ENCODE measurements at places on chromosomes 4 and X. TPM values are rescaled to one million over a fixed set of nuclear protein-coding genes. Genes with fewer than 3 reads are reported as not detected.
A peak's percentile ranks its signal among the peaks of the same experiment; 100 is the strongest.

- H3K27me3 ChIP-seq: no peaks in the 10 kb centered on the region
- DNase-seq: no peak
- no peaks in the 10 kb centered on the region for H3K4me1 ChIP-seq
- no peak overlapping the region for H3K27ac ChIP-seq
- no peak overlapping the region for H3K4me3 ChIP-seq
- H3K36me3 ChIP-seq: no peaks in the 10 kb centered on the region
Measured at GRCh38 chr4:76447393-76447851, 12.4 kb downstream of the SHROOM3 start.

The ALB gene
- 0.66 TPM for total RNA-seq

GRCh38 chr4:11743976-11744375 lies 315.3 kb upstream of the HS3ST1 start:
- DNase-seq: no peak
- H3K36me3 ChIP-seq: no peaks in the 10 kb centered on the region
- H3K27me3 ChIP-seq: no peaks in the 10 kb centered on the region
- H3K27ac ChIP-seq: no peak overlapping the region

- H3K4me1 ChIP-seq: no peaks in the 10 kb centered on the region
- no peaks in the 10 kb centered on the region for H3K36me3 ChIP-seq
- H3K27me3 ChIP-seq: no peaks in the 10 kb centered on the region
- no peak overlapping the region for H3K27ac ChIP-seq
- DNase-seq: no peak
- H3K4me3 ChIP-seq: no peak overlapping the region
Measured at GRCh38 chr4:113077575-113077974, 28.1 kb downstream of the ANK2 start.

- H3K4me1 ChIP-seq: peaks cover 14% of the 10 kb centered on the region
- no peak overlapping the region for H3K4me3 ChIP-seq
- no peak for DNase-seq
- no peaks in the 10 kb centered on the region for H3K36me3 ChIP-seq
- no peaks in the 10 kb centered on the region for H3K27me3 ChIP-seq
- H3K27ac ChIP-seq: peak overlapping the region; percentile 62
Measured at GRCh38 chr4:37666625-37667071, 19.5 kb downstream of the RELL1 start.

The MAOB gene
- 43.7 TPM for total RNA-seq

DNA sequence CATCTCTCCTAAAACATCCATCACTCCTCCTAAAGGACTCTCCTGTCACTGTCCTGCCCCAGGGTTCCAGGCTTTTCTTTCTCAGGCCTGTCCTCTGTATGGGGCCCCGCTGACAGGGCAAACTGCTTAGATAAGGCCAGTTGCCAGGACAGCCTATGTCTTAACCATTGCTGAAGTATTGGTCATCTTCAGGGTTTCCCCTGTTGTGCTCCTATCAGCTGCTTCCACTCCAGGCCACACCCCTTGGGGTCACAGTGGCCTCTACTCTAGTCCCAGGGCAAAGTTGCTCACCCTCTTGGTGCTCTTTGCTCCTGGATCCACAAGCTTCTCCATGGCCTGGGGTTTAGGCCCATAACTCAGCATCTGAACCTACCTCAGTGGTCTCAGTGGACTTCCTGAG lies 138.0 kb upstream of the PJA1 start:
- no peak for DNase-seq
- no peak overlapping the region for H3K4me3 ChIP-seq
- H3K36me3 ChIP-seq: no peaks in the 10 kb centered on the region
- no peak overlapping the region for H3K27ac ChIP-seq

The ATP8A1 gene
- total RNA-seq: 12.2 TPM

DNA sequence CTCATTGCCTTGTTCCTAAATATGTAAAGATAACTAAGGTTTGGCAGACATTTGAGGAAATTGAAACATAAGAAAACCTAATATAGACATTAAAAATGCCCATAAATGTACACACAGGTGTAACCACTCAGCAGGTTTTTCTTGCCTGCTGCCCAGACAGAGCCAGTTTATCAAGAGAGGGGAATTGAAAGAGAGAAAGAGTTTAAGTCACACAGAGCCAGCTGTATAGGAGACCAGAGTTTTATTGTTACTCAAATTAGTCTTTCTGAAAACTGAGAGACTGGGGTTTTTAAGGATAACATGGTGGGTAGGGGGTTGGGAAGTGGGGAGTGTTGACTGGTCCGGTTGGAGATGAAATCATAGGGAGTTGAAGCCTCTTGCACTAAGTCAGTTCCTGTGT lies 119.0 kb downstream of the CFAP299 start:
- DNase-seq: no peak
- H3K4me1 ChIP-seq: no peaks in the 10 kb centered on the region
- no peaks in the 10 kb centered on the region for H3K27me3 ChIP-seq
- no peak overlapping the region for H3K27ac ChIP-seq
- no peak overlapping the region for H3K4me3 ChIP-seq

The RAB41 gene
- not detected for total RNA-seq

The CSAG1 gene
- not detected for total RNA-seq

The UGT2B28 gene
- total RNA-seq: 1.9 TPM

DNA sequence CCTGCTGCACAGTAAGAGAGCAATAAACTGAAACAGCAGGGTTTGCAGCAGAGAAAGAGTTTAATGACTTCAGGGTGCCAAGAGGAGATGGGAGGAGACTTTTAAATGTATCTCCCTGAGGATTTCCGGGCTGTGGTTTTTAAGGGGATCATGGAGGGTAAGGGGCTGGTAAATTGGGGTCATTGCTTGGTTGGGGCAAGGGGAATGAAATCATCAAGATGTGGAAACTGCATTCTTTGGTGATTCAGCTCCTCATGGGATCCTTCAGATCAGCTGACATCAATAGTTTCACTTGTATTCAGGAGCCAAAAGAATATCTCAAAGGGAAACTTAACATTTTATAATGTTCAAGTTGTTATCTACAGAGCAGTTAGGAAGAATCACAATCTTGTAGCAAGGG lies 174.3 kb upstream of the ANXA10 start:
- H3K4me1 ChIP-seq: no peaks in the 10 kb centered on the region
- DNase-seq: no peak
- no peak overlapping the region for H3K4me3 ChIP-seq
- no peak overlapping the region for H3K27ac ChIP-seq

DNA sequence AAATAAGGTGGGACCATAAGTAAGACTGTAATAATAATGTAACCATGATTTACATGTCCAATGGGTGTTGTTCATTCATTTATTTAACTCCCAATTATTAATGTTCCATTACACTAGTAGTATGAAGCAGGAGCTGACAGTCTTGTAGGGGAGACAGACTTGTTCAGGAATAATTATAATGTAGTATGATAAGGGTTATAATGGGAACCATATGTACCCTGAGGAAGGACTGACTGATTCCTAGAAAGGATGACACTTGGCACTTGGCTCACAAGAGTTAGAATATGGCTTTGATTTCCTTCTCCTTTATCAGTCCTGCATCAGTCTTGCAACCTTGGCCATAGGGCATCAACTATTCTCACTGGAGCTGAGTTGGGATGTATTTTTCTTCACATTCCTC lies 24.2 kb downstream of the PCDH7 start:
- no peak overlapping the region for H3K27ac ChIP-seq
- no peak for DNase-seq
- no peak overlapping the region for H3K4me3 ChIP-seq
- no peaks in the 10 kb centered on the region for H3K36me3 ChIP-seq

DNA sequence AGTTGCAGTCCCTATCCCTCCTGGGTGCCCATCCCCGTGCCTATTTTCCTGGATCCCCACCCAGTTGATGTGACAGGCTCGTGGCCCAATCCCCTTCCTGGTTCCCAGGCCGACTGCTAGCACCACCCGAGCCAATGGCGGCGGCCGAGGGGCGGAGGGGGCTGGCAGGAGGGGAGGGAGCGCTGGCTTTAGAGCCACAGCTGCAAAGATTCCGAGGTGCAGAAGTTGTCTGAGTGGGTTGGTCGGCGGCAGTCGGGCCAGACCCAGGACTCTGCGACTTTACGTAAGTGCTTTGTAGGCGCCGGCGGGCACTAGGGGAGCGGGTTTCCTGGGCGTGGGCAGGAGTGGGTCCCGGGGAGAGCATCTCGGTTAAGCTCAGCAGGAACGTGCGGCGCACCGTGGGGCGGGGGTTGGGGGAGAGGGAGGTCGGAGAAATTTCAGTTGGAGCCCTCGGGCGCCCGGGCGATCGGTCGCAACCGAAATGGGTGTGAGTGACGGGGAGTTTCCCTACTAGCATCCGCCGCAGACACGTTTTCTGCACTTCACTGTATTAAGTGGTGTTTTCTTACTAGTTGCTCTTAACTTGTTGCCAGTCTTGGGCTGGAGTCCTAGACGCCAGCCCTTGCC lies at the start of gene PLS3:
PLS3 (plus strand) TSS at position 197 of the 627 bp plus-strand sequence. CDS start 49,077 bp downstream, outside the sequence.
- H3K4me1 ChIP-seq: no peaks in the 10 kb centered on the region
- H3K27ac ChIP-seq: peak within 1 kb of the TSS; percentile 87
- peak; percentile 73 for DNase-seq
- peak within 1 kb of the TSS; percentile 56 for H3K4me3 ChIP-seq
- H3K27me3 ChIP-seq: peaks cover 73% of the 10 kb centered on the region

- no peak for DNase-seq
- no peak overlapping the region for H3K4me3 ChIP-seq
- no peaks in the 10 kb centered on the region for H3K27me3 ChIP-seq
- peak overlapping the region; percentile 48 for H3K27ac ChIP-seq
- H3K36me3 ChIP-seq: no peaks in the 10 kb centered on the region
Measured at GRCh38 chr4:139916041-139916440, 237.9 kb downstream of the MAML3 start.

GRCh38 chrX:119015407-119016237 lies 41.2 kb downstream of the LONRF3 start:
- H3K27ac ChIP-seq: peak overlapping the region; percentile 34
- H3K4me3 ChIP-seq: no peak overlapping the region
- H3K4me1 ChIP-seq: no peaks in the 10 kb centered on the region
- peaks cover 14% of the 10 kb centered on the region for H3K27me3 ChIP-seq
- DNase-seq: peak; percentile 56

DNA sequence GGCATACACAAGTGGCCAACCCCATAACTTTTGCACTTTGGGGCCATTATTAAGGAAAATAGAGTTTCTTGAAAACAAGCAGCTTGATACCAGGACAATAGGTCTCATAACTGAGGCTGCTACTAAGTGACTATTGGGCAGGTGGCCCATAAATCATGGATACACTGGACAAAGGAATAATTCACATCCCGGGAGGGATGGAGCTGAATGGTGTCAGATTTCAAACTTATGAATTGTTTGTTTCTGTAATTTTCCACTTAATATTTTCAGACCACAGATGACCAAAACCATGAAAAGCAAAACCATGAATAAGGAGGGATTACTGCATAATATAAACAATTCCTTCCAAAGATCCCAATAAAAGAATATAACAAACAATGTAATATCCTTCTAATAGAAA lies 114.4 kb downstream of the WDFY3 start:
- no peaks in the 10 kb centered on the region for H3K36me3 ChIP-seq
- H3K27ac ChIP-seq: no peak overlapping the region
- no peaks in the 10 kb centered on the region for H3K27me3 ChIP-seq
- DNase-seq: no peak

- no peaks in the 10 kb centered on the region for H3K36me3 ChIP-seq
- no peaks in the 10 kb centered on the region for H3K27me3 ChIP-seq
- no peaks in the 10 kb centered on the region for H3K4me1 ChIP-seq
- no peak for DNase-seq
- no peak overlapping the region for H3K27ac ChIP-seq
Measured at GRCh38 chrX:75067931-75068330, 88.2 kb downstream of the ABCB7 start.

- no peaks in the 10 kb centered on the region for H3K4me1 ChIP-seq
- H3K36me3 ChIP-seq: no peaks in the 10 kb centered on the region
- H3K27me3 ChIP-seq: no peaks in the 10 kb centered on the region
- H3K4me3 ChIP-seq: no peak overlapping the region
Measured at GRCh38 chr4:72449705-72450104, 119.3 kb downstream of the ADAMTS3 start.

- H3K4me1 ChIP-seq: no peaks in the 10 kb centered on the region
- H3K27me3 ChIP-seq: no peaks in the 10 kb centered on the region
- H3K36me3 ChIP-seq: no peaks in the 10 kb centered on the region
- H3K27ac ChIP-seq: no peak overlapping the region
- no peak for DNase-seq
Measured at GRCh38 chr4:53185869-53186585, 179.8 kb downstream of the SCFD2 start.

The H2BW2 gene
- not detected for total RNA-seq

DNA sequence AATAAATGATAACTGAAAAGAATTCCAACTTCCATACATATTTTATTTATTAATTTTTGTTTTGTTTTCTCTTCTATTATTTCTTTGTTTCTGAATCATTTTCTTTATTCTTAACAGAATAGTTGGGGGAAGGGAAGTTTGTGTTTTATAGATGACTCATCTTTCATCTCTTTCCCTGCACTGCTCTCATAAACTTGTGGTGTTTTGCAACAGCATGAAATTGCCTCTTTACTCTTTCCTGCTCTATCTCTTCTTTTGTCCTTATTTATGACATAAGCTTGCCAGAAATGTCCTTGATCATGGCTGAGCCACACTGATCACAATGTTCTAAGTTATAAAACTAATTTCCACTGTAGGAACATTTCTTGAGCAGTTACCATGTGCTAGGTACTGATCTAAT lies 22.3 kb downstream of the QRFPR start:
- no peaks in the 10 kb centered on the region for H3K4me1 ChIP-seq
- DNase-seq: no peak
- H3K36me3 ChIP-seq: no peaks in the 10 kb centered on the region
- H3K27me3 ChIP-seq: no peaks in the 10 kb centered on the region
- no peak overlapping the region for H3K4me3 ChIP-seq

- H3K27ac ChIP-seq: no peak overlapping the region
- H3K36me3 ChIP-seq: no peaks in the 10 kb centered on the region
- H3K4me1 ChIP-seq: no peaks in the 10 kb centered on the region
- no peak for DNase-seq
- no peak overlapping the region for H3K4me3 ChIP-seq
Measured at GRCh38 chr4:165680821-165681220, 192.2 kb upstream of the TLL1 start.

DNA sequence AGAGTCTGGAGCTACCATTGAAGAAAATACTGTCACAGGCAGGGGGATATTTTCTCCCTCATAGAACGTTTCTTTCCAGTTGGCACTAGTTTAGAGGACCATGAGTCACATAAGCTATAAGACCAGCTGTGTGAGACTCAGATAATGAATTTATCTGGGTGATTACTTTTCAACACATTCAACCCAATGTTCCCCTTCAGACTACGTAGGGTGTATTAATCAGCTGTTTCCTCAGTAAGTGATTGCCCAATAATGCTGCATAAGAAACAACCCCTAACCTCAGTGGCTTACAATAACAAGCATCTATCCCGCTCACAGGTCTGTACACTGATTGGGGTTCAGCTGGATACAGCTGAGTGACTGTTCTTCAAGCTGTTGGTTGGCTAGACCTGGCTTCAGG lies 38.1 kb downstream of the CBLL2 start:
- no peak overlapping the region for H3K4me3 ChIP-seq
- no peaks in the 10 kb centered on the region for H3K4me1 ChIP-seq
- H3K36me3 ChIP-seq: no peaks in the 10 kb centered on the region
- DNase-seq: no peak
- no peaks in the 10 kb centered on the region for H3K27me3 ChIP-seq
- no peak overlapping the region for H3K27ac ChIP-seq

The TIGD2 gene
- total RNA-seq: 21.8 TPM

DNA sequence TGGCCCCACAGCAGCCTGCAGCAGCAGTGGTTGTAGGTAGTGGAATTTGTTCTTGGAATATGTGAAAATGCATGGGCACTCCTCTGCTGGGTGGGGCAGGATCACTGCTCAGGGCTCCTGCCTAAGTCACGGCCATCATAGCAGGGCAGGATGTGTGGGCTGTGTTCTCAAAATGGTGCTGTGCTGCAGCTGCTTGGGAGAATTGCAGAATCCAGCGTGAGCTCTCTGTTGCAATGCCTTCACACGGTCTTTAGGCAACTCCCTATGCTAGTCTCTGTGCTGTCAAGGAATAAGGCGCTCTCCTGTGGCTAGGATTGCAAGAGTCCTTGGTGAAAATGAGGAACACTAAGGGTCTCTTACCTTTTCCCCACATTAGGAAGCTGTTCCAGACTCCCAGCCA lies 42.9 kb downstream of the F8 start:
- H3K4me3 ChIP-seq: no peak overlapping the region
- no peak for DNase-seq
- no peak overlapping the region for H3K27ac ChIP-seq
- no peaks in the 10 kb centered on the region for H3K4me1 ChIP-seq

Measured in breast epithelium (tissue), 4 donors.